Fibroblast of pulmonary artery (primary cell): ENCODE measurements at places on chromosomes 1 and 21.

- DNase-seq = peak; percentile 69
Measured at GRCh38 chr1:94081566-94082344, 39.2 kb downstream of the ABCA4 start.

- DNase-seq = no peak
Measured at GRCh38 chr1:24544239-24544638, 11.6 kb upstream of the NCMAP start.

DNA sequence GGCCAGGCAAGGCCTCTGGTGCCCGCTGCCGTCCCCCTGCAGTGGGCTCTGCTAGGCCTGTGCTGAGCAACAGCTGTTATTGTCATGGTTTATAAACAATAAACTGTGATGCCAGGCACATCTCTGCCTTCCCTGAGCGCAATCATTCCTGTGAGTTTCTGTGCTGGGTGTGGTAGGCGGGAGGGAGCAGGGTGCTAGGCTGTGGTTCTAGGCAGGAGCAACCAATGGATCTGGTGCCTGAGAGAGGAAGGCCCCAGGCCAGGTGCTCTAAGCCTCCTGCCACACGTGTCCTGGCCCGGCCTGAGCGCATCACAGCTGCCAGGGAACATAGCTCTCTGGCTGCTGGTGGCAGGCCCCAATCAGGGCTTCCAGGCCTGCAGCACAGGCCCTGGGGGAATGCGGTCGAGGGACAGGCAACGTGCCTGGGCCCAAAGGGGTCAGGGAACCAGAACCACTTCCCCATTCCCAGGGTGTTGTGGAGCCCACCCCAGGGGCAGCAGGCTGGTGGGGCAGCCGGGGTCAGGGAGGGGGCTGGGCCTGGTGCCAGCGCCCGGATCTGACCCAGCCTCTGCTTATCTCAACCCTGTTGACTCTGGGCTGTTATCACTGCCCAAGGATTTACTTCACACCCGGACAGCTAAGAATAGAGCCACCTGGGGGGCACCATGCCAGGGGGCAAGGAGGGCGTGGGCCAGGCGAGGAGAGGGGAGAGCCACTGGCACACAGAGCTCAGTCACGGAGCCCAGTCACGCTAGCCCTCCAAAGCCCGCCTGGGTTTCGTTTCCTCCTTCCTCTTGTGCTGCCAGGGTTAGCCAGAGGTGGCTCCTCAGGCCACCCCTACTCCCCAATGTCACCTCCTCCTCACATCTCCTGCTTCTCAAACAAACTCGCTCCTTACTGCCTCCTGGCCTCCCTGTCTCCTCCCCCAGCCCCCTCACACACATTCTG, 11.5 kb downstream of the TRIM46 start:
- DNase-seq = no peak

- no peak for DNase-seq
Measured at GRCh38 chr1:63612971-63613370, 19.8 kb downstream of the PGM1 start.

GRCh38 chr1:205571747-205572146, 60.1 kb downstream of the ELK4 start:
- no peak for DNase-seq

GRCh38 chr1:225348400-225348799, 79.4 kb downstream of the LBR start:
- DNase-seq = no peak

DNA sequence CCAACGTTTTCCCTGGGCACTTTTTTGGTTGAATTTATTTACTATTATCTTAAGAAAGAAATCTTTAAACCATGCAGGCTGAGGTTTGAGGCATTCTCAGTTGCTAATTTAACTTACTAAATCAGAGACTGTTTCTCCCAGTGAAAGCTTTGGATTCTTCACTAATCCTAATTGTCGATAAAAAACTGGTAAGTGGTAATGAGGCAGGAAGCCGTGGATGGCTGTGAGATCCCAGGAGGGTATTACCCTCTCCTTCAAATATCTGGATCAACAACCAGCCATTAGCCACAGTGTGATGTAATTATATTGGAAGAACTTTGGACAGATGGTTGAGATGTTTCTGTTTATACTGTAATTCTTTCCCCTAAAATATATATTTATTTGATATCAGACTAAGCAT, 485.0 kb downstream of the DISC1 start:
- no peak for DNase-seq

- no peak for DNase-seq
Measured at GRCh38 chr21:25569084-25569483, 38.2 kb downstream of the MRPL39 start.
